ENCODE measurements at places on chromosomes 16 and 17.
A peak's percentile ranks its signal among the peaks of the same experiment; 100 is the strongest.

DNA sequence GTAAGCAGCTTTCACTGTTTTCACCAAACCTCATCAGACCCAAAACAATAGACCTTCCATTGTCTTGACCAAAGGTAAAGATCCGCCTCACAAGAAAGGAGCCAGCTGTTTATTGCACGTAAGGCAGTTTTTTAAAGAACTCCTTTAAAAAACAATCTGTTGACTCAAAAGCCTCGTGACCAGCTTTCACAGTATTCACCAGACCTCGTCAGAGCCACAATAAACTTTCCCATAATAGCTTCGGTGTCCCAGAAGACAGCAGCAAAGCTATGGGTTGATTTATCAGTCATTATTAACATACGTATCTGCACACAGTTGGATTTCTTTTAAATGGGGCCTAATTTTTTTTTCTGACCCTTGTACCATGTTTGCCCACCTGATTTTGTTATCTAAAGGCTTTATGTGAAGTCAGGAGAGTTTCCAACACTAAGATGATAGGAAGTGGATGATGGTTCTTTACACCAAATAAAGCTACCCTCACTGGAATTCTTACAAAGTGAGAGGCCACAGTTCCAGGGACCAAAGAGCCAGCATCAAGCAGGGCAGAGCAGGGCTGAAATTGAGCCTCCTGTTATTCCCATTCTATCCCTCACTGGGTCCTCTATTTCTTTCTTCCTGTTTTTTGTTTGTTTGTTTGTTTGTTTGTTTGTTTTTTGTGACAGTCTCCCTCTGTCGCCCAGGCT lies 17.6 kb upstream of the HELZ start:
- no peak for DNase-seq

DNA sequence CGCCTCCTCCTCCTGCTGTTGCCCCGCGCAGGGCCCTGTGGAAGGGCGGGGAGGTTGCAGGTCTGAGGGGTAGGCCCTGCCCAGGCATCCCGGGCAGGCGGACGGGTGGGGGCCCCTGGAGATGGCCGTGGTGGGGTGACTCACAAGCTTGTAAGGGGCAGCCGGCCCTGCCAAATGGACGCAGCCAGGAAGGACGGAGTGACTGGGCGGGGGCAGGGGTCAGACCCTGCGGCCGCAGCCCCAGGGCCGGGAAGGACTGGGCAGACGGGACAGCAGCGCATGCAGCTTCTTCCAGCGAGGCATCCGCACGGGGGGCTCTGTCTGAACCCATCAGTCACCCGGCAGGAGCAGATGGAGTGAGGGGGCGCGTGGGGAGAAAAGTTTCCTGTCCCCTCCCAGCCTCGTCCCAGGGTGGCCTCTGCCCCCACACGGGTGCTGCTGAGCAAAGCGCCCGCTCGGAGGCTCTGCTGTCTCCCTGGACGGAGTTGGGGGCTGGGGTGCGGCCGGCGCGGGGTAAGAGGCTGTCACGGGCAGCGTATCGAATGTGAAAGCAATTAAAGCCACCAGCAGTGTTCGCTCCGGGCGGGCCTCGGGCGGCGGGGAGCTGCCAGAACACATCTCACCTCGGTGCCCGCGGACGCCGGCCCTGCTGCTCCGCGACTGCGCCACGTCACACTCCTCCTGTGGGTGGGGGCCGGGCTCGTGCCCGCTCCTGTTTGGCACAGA lies 5.4 kb upstream of the PRR35 start:
- no peak for DNase-seq

- no peak for DNase-seq
Measured at GRCh38 chr16:70689035-70689969, 3.4 kb upstream of the MTSS2 start.

DNA sequence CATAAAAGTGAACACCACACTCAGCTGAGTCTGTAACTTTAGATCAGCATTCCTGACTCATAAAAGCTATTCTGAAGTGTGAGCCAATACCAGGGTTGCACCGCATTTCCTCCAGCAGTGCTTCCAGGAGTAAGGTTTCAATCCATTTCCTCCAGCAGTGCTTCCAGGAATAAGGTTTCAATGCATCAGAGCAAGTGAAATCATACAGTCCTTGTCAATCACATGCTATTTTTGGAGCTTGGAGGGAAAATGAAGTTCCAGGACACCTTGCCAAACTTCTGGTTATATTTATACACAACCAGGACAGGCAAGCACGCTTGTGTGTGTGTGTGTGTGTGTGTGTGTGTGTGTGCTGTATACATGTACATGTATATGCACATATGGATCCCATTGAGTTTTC lies 327.6 kb downstream of the GRIN2A start:
- no peak for DNase-seq

DNA sequence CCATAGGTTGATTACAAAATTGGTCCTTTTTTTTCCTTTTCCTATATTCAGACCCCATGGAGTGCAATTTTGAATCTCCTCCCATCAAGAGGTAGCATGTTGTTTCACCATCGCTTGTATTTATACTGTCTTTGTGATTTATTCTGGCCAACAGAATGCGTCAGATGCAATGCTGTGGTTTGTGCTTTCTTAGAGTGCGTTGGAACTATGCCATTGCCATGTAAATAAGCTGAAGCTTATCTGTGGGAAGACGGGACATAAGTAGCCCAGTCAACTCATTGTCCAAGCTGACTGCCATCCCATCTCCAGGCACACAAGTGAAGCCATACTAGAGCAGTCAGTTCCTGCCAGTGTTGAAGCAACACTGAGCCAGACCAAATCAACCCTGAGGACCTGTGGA lies 1339.3 kb upstream of the GOT2 start:
- no peak for DNase-seq

DNA sequence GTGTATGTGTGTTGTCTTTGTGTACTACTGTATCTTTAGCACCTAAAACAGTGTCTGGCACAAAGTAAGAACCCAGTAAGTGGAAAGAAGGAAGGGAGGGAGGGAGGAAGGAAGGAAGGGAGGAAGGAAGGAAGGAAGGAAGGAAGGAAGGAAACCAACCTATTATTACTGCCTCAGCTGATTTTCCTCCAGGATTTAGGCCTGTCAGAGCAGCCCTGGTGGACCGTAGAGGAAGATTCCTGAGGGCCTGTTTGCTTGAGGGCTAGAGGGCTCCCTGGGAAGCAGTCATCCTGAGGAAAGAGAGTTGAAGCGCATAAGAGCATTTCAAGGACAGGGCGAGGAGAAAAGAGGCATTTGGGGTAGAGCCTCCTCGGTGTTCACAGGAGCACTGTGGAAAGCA lies 61.5 kb downstream of the WSB1 start:
- no peak for DNase-seq

DNA sequence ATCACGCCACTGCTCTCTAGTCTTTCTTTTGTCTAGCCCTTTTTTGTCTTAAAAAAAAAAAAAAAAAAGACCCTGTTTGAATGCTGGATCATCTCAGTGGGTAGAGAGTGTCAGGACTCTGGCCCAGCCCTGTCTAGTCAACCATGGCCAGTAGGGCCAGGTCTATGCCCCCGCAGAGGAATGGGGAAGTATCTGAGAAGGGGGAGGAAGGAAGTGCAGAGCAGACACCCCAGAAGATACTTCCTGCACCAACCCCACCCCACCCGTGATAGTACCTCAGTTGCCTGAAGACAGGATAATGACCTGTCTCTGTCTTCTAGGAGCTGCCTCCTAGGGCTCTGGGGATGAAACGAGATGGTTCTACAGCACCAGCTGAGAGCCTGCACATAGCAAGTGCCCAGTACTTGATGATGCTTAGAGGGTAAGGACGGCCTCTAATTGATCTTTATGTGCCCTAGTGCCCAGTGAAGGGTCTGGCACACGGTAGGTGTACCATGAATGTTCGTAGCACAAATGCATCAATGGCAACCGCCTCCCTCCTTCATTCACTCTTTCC lies 55.4 kb downstream of the ABAT start:
- DNase-seq, result no peak

DNA sequence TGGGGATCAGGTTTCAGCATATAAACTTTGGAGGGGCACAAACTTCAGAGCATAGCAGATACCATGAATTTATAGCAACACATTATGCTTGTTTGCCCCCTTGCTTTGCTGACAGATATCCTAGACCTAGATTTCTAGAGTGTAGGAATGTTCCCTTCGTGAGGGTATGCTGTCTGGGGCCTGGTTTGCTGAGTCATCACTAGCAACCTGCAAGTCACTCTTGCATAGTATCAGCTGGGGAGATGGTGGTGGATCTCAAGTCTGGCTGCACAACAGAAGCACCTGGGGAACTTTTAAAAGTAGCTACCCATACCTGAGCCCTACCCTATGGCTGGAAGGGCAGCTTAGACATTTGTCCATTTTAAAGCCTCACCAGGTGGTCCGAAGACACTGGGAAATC lies 22.3 kb upstream of the HSBP1 start:
- DNase-seq, result no peak

- DNase-seq, result no peak
Measured at GRCh38 chr17:61389670-61390478, 9.8 kb upstream of the TBX2 start.

- peak; percentile 39 for DNase-seq
Measured at GRCh38 chr17:32609085-32609484, 122.3 kb downstream of the CDK5R1 start.

DNA sequence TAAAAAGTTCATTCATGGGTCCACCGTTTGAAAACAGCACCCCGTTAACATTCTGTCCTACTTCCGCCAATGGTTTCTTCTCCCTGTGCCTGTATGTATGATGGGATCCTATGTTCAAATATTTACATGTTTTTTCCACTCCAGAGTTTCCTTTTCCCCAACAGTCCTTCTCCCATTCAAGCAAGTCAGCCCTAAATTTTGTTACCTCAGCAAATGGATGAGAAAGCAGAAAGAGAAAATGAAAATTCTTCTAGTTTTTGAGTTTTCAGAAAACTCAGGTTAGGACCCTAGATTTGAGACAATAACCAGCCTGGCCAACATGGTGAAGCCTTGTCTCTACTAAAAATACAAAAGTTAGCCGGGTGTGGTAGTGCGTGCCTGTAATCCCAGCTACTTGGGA lies 3.5 kb upstream of the ERN2 start:
- DNase-seq, result no peak

DNA sequence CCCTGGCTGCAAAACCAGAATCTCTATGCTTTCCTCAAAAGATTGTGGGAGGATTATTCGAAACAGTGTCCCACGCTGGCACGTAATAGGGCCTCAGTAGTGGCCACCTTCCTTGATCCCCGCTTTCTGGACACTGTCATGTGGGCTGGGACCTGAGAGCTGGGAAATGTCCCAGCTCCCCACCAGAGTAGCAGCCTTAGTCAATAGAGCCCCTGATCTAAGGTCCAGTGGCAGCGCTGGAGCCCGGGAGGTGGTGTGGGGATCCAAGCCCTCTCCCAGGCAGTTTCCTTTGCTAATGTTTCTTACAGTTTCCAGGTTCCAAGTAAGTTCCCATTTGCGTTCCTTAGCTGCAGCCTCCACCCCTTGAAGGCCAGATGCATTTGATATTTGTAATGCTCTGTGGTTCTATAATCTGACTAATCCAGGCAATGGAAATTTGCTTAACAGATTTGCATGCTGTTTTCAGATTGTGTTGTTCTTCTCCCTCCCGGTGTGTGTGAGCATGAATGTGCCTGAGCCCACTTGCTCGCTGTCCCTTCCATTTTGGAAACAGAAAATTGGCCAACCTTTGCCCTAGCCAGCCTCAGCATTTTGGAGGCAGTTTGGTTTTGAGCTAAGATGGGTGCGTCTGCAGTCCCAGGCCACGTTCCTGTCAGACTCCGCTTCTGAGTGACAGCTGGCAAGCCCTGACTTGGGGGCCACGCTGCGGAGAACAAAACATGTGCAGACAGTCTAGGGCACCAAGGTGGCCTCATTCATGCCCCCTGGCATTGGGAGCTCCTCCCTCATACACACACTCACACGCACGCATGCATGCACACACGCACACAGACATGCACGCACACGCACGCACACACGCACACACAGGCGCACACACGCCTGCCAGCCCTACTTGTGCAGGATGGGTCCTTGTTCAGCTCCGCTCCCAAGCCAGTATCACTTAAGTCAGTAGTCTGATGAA lies 69.4 kb downstream of the CCDC182 start:
- DNase-seq, result no peak

DNA sequence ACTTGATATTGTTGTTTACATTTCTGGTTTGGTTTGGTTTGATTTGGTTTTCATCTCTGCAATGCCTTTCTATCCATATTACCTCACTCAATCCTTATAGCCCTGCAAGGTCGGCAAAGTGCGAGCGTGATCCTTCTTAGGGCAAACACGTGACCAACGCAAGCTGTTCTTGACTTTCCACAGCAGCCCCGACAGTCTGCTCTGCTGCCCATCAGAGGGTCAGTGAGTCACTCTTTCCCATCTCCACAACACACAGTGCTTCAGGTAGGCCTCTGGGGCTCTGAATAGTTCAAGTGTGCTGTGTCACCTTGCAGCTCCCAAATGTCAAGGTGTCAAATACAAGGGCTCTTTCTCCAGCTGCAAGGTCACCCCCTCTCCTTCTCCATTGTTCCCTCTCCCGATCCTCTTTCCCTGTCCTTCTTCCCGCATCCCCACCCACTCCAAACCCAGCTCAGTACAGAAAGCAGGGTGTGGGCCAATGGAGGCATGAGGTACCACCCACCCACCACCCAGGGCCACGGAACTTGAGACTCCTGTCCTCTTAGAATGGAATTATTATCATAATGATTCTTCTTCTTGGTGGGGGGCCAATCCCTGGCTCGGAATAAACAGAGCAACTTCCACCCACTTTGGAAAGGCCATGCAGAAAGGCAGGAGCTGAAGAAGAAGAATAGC lies 139.7 kb downstream of the SLC39A11 start:
- no peak for DNase-seq

DNA sequence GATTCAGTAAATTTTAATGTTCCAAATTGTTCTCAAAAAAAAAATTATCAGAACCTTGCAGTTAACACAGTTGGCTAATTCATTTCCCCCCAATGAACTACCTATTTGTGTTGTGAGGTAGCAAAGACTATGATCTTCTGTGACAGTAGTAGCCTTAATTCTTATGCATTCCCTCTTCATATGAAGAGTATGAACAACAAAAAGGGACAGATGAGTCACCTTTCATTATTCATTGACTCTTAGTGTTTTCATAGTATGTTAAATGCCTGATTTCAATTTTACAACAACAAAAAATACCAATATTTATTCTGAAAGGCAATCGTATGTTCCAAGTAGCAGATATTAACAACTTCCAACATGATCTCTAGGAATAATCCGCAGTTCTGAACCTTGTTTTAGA lies 3.6 kb upstream of the SLFN11 start:
- DNase-seq, result no peak

DNA sequence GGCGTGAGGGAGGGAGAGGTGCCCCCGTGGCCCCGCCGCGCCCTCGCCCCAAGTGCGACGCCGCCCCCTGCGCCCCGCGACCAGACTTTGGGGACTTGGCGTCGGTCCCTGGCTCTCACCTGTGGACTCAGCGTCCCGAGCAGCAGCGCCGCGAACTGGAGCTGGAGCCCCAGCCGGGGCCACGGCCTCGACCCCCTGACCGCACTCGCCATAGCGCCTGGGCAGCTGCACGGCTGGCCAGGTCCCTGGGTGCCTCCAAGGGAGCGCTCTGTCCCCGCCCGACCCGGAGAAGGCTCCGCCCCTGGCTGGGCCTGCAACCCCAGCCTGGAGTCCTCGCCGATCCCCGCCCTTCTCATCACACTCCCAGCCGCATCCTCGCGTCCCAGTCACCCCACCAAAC lies at the start of gene ERN2:
Gene ERN2 (minus strand): TSS at position 247 of the 400 bp plus-strand sequence. CDS start 35 bp downstream, at position 212.
- DNase-seq, result no peak
